Stimulated activated CD4-positive, alpha-beta T cell treated with anti-CD3 and anti-CD28 coated beads, Interleukin-15, amount 100 ng/mL, for 1 hour (primary cell): ENCODE measurements at places on chromosomes 13 and 19.

GRCh38 chr13:61277586-61278276 is 137.9 kb downstream of the PCDH20 start:
- no peak for DNase-seq

DNA sequence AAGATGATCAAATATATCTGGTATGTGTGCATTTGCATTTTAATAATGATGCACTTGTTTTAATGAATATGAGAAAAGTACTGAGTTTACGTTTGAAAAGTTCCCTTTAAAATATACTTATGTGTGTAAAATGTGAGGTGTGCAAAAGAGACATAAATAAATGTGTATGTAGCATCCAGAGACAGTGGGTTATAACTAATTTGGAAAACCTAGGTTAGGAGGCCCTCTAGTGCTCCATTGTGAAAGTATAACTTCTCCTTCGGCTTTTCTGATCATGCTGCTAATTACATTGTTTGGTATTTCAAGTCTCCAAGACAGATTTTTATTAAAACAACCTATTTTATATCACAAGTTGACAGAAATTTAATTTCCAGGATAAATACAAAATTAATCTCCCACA is 30.1 kb downstream of the SCEL start:
- DNase-seq = no peak

- DNase-seq = no peak
Measured at GRCh38 chr19:6490134-6490533, 8.5 kb upstream of the DENND1C start.

- DNase-seq = no peak
Measured at GRCh38 chr13:91207261-91207660, 140.2 kb upstream of the MIR17HG start.

GRCh38 chr19:49152119-49152550 is 3.1 kb downstream of the HRC start:
- DNase-seq = no peak

GRCh38 chr19:40802300-40803169 is 3.5 kb downstream of the EGLN2 start:
- no peak for DNase-seq

DNA sequence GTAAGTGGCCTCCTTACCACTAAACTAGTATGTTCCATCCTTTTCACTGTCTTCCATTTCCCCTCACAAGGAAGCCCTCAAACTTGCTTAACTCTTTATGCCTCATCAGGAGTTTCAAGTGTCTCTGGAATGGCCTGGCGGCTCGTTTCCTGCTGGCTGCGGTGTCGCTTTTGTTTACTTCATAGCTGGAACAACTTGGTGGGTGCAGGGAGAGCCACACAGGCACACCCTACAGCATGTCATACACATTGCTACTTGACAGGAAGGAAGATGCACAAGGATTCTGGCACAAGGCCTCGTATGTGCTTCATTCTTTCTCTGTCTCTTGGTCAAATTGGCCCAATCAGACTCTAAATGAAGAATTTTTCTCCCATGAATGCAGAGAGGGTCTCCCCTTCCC is 488.3 kb downstream of the FOXO1 start:
- no peak for DNase-seq

- DNase-seq = no peak
Measured at GRCh38 chr19:6800991-6801484, 28.5 kb downstream of the VAV1 start.

- DNase-seq = no peak
Measured at GRCh38 chr13:35146686-35147085, 204.6 kb downstream of the NBEA start.

- DNase-seq = peak; percentile 55
Measured at GRCh38 chr19:3132971-3133792, 2.7 kb upstream of the GNA15 start.

GRCh38 chr19:55358943-55359908 is 3.8 kb downstream of the GARIN5B start:
- DNase-seq = no peak

- DNase-seq = no peak
Measured at GRCh38 chr13:54750521-54750920, 1721.9 kb downstream of the OLFM4 start.

GRCh38 chr13:97067017-97067895 is 73.0 kb upstream of the OXGR1 start:
- DNase-seq = no peak

DNA sequence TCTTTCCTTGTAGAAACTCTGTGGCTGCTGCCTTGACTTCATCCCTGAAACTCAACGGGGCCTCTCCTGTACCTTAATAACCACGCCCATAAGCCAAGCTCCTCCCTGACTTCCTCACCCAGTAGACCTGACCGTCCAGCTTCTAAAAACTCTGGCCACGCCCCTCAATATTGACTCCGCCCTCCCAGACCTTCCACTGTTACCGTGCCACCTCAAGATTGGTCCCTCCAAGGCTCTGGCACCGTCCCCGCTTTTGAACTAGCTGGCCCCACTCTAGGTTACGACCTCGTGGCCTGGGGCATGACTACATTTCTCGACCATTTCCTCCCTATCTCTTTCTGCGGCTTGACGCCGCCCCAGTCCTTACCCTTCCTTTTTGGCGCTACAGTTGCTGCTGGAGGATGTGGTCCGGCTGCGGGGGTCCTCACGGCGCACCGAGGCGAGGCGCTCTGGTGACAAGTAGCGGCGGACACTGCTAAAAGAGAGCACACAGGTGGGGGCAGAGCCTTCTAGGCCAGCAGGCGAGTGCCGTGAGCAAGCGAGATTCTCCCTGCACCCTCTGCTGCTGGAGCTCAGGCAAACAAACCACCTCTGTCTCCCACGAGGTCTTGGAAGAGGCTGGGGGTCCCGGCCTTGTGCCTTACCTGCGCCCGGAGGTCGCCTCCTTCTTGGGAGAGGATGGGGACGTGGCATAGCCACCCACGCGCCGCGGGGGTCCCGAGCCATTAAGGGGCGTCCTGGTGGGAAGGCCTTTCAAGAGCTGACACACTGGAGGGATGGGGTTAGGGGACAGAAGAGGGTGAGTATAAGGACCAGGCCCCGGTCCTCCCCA is 2.3 kb upstream of the EML2 start:
- DNase-seq = peak; percentile 20

GRCh38 chr13:76886292-76887075 is at the start of gene KCTD12:
TSS of gene KCTD12 (minus strand) at chr13:76886405. CDS start at chr13:76886148, 257 bp downstream.
- peak; percentile 55 for DNase-seq

DNA sequence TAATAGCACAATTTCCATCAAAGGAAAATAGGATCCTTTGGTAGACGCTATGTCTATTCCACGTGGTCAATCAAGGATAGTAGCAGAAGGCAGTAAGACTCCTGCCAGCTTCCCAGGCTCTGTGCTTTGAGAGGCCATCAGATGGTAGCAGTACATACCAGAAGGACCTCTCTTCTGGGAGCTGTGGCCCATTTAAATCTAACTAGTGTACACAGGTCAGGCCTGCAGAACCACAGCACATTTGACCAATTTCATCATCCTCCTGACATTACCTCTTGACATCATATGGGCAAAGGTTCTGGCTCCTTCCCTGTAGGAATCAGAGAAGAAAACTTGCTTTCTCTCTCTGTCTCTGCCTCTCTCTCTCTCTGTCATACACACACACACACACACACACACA is 229.6 kb upstream of the HTR2A start:
- DNase-seq = no peak

DNA sequence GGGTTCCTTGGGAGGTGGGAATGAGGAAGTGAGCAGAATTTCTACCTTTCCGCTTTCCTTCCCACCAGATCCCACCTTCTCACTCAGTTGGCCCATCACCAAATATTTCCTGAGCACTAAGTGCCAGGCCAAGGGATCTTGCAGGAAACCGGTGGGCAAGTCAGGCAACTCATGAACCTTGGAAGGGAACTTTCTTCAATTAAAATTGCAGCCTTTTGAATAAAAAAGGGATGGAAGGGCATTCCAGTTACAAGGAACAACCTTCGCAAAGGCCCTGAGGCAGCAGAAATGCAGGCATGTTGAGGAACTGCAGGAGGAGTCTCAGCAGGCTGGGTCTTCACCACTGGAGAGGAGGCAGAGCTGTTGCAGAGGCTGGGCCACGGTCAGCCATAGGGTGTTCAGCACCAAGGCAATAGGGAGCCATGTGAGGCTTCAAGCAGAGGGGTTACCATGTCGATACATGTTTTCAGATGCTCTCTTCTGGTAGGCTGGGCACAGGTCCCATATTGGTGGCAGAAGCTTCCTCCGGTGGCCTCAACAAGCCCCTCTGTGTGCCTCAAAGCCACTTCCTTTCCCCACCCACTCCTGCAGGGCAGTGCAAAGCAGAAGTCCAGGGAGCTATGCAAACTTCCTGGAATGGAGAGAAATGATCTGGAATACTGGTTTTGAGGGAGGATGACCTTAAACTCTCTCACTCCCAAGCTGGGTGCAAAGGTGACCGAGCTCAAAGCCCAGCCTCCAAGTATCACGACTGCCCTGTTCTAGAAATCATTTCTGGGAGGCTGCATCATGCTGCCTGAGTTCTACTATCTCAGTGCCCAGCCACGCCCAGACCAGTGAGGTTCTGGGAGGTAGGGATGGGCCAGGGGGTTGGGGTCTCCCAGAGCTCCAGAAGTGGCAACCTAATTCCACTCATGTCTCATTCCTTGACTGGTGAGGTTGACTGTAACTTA is at the start of gene FUT6:
FUT6 (minus strand) TSS at position 638 of the 953 bp plus-strand sequence. CDS start 7,135 bp downstream, outside the sequence.
- no peak for DNase-seq

- DNase-seq = no peak
Measured at GRCh38 chr13:100828226-100828625, 153.6 kb upstream of the TMTC4 start.

GRCh38 chr19:6543866-6544347 is 13.1 kb downstream of the TNFSF9 start:
- no peak for DNase-seq

DNA sequence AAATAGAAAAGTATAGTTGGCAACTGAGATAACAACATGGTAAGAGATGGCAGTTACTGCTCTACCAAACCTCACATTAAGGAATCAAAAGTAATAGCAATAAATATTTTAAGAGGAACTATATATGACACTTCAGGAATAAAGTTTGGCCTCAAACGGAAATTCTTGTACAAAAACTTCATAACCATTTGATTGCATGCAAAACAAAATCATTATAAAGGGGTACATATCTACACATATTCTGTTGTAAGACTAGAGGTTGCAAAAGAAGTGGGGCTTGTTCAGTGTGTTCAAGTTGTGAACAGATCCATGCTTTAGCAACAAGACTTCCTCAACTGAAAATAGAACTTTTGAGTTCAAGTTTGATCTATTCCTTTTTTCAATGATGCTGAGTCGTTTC is 133.5 kb upstream of the MIR17HG start:
- no peak for DNase-seq
